Retinal pigment epithelial cell (primary cell): ENCODE measurements at places on chromosomes 7 and 10.

DNA sequence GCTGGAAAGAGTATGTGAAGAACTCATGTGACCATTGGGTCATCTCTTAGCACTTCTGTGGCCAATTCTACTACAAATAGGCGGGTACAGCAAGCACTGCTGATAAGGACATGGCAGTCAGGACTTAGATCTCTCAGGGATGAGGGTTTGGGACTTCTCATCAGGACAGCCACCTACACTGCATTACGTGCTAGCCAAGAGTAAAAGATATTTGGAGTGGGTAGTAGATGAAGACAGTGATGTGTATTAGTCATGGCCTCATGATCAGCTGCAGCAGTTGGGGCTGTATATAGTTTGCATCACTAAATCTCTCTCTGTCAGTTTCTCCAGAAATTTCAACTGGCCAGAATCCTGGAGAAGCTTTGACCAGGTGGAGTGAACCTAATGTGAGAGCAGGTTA, 9.2 kb downstream of the TAS2R60 start:
- no peak for DNase-seq

GRCh38 chr10:46094931-46095750, 49.1 kb upstream of the MSMB start:
- DNase-seq, result no peak

DNA sequence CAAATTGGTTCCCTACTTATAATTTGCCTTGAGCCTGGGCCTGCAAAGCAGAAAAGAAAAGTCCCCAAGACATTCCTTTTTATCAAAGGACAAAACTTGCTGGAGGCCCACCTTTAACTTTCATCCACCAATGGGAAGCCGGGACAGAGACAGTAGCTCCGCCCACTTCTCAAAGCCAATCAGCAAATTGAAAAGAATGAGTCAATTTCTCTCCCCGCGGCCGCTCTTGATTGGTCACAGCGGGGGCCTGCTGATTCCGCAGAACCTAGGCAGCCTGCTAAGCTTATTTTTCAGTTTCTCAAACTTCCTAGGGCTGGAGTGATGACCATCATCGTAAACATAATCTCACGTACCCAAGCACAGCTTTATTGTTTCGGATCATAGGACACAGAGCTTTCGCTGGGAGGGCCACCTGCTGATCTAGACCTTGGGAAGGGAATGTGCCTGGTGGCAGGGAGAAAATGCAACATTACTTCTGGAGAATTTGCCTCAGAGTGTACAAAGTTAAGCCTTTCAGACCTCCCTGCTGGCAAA, at the start of gene SLC13A4:
SLC13A4 (minus strand) TSS at position 51 of the 534 bp plus-strand sequence. CDS start 690 bp downstream, outside the sequence.
- DNase-seq, result no peak

DNA sequence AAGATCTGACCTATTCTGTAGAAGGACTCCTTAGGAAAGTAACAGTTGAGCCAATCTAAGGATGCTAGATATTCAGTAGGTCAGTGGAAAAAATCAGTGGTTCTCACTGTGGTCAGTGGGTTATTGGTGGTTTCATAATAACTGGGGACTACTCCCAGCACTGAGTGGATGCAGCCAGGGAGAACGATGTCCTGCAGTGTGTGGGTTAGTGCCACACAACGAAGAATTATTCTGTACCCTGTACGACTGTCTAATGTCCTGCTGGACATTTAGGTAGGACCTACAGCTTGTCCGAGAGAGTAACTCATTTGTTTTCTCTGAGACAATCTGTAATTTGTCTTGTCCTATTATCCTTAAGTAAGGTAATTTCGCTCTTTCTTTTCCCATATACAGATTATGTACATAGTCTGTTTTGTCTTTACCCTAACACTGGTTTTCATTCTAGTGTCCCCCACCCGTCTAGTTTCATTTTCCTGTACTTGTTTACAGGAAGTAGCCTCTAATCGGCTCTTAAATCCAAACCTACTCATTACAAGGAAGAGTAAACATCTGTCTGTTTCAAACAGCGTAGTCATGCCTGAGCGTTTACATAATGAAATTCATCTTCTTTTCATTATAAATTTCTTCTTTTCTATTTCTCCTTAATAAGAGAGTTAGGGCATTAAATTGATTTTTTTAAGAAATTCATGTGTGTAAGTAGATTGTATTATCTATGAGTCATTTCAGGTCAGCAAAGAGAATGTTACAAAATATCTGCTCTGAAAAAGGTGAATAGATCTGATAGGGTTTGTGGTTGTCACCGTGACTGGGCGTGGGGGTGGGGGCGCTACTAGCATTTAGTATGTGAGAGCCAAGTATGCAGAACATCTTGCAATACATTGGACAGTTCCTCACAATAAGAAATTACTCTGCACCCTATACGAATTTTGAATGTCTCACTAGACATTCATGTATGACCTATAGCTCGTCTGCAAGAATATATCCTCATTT, 8.3 kb upstream of the ZC3HAV1L start:
- DNase-seq, result no peak

DNA sequence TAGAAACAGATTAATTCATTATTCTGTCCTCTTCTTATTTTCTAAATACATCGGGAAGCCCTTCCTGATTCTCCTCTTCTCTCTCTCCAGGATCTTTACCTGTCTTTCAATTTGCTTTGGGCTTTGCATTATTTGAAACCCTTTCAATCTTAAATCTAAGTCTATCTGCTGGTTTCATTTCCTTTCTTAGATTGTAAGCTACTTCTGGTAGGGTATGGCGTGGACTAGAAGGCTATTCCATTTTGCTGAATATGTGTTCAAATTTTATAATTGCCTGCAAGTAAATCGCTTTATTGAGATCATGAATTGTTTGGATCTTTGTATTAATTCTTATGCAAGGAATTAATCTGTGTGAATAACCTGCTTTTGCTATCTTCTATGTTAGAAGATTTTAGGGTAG, 11.1 kb downstream of the STAM start:
- no peak for DNase-seq

DNA sequence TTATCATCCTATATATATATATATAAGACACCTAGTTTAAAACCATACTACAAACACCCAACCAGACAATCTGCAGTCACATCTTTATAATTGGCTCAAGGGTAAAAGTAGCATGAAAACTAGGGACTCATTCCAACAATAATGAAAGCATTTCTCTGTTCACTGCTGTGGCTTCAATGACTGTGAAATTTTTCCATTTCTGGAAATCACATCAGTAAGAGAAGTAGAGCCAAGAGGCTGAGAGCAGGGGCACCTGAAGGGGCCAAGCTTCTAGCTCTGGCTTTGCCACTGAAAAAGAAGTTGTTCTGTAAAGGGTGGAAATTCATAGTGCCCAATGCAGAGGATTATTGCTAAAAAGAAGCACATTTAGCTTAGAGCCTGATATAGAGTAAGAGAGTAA, 158.6 kb upstream of the GLI3 start:
- no peak for DNase-seq

- DNase-seq, result no peak
Measured at GRCh38 chr10:117792214-117792613, 249.7 kb downstream of the EMX2 start.

GRCh38 chr7:80764132-80764531, 125.7 kb downstream of the CD36 start:
- DNase-seq, result no peak

DNA sequence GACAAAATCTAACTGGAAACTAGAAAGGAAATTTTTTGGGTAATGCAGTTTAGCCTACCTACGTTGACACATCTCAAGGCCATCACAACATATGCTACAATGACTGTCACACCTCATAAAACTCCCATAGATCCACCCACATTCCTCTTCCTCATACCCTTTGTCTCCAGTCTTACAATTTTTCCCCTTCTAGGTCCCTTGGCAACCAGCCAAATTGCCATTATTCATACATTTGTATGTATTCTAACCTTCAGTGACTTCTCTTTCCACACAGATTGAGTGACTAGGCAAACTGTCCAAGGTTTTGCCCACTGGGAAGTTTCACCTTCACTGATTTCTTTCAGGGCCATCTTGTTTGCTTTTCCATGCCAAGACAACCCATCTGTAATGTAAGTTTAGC, 100.5 kb upstream of the TPK1 start:
- no peak for DNase-seq

- DNase-seq, result no peak
Measured at GRCh38 chr7:981793-982510, 1.0 kb upstream of the CYP2W1 start.

GRCh38 chr7:77651575-77652162, 44.6 kb upstream of the RSBN1L start:
- DNase-seq, result no peak

DNA sequence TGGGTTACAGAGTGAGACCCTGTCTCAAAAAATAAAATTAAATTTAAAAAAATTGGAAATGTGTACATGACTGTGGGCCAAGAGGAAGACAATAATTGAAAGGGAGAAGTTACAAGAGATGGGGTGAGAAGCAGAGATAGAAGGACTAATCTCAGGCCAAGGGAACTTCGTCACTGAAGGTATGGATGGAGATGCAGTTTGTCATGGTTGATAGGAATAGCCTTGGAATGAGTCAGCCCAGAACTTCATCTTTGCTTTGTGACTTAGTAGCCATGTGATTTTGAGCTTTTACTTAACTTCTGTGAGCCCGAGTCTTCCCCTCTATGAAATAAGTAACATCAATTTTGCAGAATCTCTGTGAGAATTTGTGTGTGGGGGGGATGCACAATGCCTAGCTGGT, 6.5 kb upstream of the PODXL start:
- no peak for DNase-seq

DNA sequence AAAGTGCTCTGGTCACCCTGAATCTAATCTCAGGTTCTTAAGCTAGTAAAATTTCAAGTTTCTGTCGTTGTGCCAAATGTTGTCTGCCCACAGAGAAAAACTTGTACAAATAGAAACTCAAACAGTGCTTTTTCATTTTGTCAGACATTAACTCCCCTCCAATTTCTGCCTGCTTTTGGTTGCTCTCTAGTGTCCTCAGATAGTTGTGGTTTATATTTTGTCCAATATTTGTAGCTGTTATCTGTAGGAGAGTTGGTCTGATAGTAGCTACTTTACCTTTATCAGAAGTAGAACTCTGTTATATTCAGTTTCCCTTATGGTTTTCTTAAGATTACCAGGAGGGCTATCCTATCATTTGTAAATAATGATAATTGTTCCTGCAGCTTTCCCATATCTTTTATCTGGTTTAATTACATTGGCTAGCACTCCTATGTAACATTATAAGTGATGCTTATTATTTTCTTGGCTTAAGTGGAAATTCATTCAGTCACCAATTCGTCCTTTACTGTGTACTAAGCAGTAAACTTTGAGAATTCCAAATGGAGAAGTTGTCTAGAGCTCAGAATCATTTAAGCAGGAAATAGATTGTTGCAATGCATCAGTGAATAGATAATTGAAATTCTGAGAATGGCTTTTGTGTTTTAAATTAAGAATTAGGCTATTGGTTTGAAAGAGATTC, 91.0 kb downstream of the ANKIB1 start:
- no peak for DNase-seq

GRCh38 chr7:33596686-33597085, 308.7 kb upstream of the BMPER start:
- no peak for DNase-seq

GRCh38 chr10:124705381-124705740, 38.8 kb downstream of the FAM53B start:
- no peak for DNase-seq

- no peak for DNase-seq
Measured at GRCh38 chr7:143379611-143380259, 1.4 kb upstream of the ZYX start.

GRCh38 chr10:21021843-21022594, 124.9 kb upstream of the NEBL start:
- no peak for DNase-seq

- DNase-seq, result no peak
Measured at GRCh38 chr7:84900215-84900614, 286.6 kb downstream of the SEMA3D start.

DNA sequence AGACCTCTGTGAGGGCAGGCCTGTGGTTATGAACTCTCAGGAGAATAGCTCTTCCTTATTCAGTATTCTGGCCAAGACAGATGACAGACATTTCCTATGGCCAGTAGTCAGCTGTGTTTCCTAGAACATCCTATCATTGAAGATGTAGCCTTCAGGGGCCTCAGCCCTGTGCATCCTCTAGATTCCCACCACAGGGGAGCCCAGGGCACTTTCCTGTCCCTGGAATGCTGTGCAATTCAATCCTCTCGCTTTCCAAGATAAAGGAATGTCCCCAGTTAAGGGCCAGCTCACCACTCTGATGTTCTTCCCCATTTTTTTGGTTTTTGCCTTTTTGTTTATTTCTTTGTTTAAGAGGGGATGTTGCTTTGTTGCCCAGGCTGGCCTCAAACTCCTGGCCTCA, 578.8 kb upstream of the C7orf33 start:
- no peak for DNase-seq

DNA sequence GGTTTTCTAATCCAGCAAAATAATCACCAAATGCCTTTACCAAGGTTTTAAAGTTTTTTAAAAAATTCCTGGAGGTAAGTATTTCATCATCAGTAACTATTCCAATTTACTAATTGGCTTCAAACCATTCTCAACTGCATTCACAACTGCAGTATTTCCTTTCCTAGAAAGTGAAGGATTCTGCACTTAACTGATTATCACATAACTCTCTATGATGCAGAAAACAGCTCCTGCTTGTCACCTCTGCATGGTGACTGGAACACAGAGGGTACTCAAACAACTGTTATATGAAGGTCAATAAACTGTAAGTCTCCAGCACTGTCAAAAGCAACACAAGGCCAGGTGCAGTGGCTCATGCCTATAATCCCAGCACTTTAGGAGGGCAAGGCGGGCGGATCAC, 42.6 kb downstream of the SRPK2 start:
- no peak for DNase-seq

GRCh38 chr7:96021568-96021967, 249.2 kb downstream of the DYNC1I1 start:
- DNase-seq, result no peak

- no peak for DNase-seq
Measured at GRCh38 chr7:79176859-79177477, 276.5 kb downstream of the MAGI2 start.

- no peak for DNase-seq
Measured at GRCh38 chr7:44195889-44196288, 4.9 kb upstream of the YKT6 start.

DNA sequence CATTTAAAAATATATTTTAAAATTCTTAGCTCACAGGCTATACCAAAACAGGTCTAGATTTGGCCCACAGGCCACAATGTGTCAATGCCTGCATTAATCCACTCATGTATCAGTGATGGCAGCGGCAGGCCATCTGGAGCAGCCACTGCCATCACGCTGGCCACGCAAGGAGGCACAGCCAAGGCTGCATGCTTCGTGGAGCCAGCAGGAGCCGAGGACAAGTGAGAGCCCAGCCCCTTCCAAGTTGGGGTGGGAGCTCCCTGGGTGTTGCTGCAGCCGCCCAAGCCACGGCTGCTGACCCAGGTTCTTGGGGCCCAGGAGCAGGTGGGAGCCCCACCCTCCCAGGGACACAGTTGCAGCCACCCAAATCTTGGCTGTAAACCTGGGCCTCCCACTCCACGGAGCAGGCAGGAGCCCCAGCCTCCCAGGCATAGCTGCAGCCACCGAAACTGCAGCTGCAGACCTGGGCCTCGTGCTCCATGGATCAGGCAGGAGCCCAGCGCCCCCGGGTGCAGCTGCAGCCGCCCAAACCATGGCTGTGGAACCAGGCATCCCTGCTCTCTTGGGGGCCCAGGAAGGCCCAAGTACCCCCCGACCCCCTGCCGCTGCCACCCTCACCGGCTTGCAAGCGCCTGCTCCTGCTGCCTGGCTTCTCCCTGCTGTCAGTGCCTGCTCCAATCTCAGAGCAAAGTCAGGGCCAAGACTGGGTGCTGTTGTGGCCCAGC, 87.3 kb upstream of the CACUL1 start:
- no peak for DNase-seq
